ENCODE measurements at places on chromosomes 3 and 15.

GRCh38 chr3:124281453-124282316 is 289.8 kb upstream of the ROPN1 start:
- DNase-seq: no peak

GRCh38 chr3:36147934-36148558 is 232.3 kb upstream of the STAC start:
- DNase-seq: no peak

- DNase-seq: no peak
Measured at GRCh38 chr15:100929641-100930042, 10.5 kb downstream of the LRRK1 start.

- no peak for DNase-seq
Measured at GRCh38 chr15:44243829-44244228, 44.7 kb upstream of the GOLM2 start.

DNA sequence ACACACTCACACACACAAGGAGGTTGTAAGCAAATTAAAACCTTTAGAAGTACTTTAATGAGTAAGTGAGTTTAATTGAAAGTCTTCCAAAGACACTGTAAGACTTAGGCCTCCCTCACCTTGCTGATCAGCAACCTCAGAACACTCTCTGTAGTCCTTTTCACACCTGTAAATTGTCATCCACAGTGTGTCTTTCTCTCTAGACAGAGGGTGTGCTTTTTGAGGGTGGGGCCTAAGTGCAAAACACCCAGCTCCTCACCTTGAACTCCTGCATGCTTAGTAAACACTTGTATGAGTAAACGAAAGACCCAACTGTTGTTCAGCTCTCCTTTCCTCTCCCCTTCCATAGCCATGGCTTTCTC is 183.2 kb upstream of the IL12A start:
- DNase-seq: no peak

DNA sequence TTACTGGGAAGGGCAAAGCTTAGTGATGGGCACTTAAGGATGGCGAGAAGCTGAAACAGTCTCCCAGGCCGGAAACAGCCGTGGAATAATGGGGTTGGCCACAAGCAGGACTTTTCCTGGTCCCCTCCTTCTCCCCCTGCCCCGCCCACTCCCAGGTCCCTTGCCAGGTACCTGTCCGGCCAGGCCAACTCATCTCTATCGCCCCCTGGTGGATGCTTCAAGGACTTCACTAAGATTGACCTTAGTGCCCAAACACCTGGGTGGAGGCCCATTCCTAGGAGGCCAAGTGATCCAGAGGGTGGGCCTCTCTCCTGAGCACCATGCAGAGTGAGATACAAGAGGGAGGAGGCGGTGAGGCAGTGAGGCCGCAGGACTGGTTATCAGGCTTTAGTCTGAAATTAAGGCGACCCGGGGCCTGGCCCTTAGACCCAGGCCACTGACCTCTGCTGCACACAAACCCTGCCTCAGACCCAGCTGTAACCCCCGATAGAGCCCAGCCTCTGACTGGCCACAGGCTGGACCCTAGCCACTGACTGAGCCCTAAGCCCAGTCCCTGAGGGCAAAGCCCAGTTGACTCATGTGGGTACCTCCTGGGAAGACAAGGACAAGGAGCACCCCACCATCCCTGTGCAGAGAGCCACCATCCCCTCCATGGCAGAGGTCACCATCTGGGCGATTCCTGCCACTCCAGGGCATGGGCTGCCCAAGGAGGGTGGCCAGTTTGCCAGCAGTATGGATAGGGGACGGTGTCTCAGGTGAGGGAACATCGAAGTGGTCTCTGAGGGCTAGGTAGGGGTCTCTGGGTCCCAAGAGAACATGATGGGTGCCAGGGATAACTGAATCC is 37.6 kb downstream of the VIPR1 start:
- peak; percentile 49 for DNase-seq

GRCh38 chr15:98669638-98670037 is 21.3 kb downstream of the IGF1R start:
- DNase-seq: no peak

GRCh38 chr3:101828691-101829436 is 20.4 kb upstream of the NFKBIZ start:
- no peak for DNase-seq

- no peak for DNase-seq
Measured at GRCh38 chr3:122755491-122755890, 38.1 kb downstream of the HSPBAP1 start.

DNA sequence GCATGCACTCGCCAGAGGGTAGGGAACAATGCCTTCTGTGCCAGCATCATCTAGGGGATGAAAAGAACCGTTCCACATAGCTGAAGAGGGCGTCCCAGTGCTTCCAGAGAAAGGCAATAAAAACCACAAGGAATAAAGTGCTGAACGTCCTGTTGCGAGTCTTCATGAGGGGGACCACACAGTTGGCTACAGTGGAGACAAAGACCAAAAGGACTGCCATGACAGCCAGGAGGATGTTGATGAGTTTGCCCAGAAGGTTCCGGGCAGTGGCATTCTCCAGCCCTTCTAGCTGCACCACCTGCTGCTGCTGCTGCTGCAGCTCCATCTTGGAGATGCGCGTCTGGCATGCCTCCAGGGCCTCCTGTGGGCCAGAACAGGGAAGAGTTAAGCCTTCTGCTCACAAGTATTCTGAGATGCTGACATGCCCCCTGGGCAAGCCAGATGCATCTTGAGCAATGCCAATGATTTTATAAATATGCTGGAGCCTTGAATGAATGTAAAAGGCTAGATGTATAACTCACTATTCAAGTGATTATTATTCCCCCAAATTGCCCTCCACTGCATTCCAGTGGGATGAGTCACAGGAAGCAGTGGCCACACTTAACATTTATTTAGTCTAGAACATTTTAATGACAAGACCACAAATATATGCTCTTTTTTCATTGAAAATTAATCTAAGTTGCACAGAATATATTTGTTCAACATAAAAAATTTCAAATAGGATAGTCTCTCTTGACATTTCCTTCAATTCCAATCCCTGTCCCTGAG is 45.1 kb upstream of the PLXND1 start:
- DNase-seq: no peak

GRCh38 chr15:82031871-82032270 is 13.9 kb downstream of the MEX3B start:
- DNase-seq: no peak

- no peak for DNase-seq
Measured at GRCh38 chr3:2198776-2199279, 100.2 kb downstream of the CNTN4 start.

GRCh38 chr3:173583496-173583895 is 186.0 kb downstream of the NLGN1 start:
- DNase-seq: no peak

DNA sequence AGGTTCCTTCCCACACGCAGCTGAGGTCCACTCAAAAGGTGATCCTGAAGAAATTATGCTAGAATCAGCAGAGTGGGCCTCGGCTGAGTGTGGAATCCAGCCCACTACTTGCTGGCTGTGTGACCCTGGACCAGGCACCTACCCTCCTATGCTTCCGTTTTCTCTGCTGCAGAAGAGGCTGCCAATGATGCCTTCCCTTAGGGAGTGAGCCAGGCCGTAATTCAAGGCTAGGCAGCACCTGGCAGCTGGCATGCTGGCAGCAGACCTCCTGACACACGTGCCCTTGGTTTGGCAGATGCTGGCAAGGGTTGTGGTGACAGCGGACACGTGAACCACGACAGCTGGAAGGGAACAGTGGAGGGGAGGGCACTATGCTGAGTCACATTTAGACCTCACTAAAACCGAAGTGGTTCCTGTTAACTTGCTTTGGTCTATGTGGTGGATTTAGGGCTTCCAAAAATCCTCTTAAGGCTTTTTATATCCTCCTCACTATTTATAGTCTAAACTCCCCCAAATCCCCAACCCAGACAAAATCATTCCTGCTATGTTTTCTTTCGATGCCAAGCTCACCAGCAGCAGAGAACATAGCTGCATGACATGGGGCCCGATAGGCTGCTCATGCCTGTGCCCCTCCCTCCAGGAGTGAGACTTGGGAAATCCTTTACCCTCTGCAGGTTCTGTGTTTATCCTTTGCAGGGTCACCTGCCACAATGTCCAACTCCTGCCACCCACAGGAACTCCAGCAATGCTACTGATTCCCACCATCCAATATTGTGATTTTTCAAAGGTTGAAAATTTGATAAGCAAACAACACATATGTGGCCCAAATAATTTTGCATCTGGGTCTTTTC is 10.6 kb upstream of the PCSK6 start:
- no peak for DNase-seq

- no peak for DNase-seq
Measured at GRCh38 chr15:71549091-71549490, 261.3 kb upstream of the NR2E3 start.

DNA sequence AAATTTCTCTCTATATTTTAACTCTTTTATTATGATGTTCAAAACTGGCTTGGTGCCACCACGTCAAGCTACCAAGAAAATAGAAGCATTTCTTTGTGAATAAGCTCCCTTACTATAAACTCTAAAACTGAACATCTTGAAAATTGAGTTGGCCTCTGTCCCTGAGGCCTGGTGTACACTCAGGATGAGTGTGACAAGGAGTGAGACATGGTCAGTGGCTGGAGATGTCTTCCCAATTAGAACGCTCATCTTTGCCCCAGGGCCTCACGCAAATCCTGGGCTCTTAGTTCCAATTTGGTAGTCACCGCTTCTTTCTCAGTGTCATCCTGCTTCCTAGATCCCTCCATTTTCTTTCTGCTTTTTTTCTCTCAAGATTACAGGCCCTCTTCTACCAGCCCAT is 26.2 kb downstream of the SLC2A2 start:
- no peak for DNase-seq

- DNase-seq: no peak
Measured at GRCh38 chr3:171044384-171044783, 17.9 kb upstream of the SLC2A2 start.

DNA sequence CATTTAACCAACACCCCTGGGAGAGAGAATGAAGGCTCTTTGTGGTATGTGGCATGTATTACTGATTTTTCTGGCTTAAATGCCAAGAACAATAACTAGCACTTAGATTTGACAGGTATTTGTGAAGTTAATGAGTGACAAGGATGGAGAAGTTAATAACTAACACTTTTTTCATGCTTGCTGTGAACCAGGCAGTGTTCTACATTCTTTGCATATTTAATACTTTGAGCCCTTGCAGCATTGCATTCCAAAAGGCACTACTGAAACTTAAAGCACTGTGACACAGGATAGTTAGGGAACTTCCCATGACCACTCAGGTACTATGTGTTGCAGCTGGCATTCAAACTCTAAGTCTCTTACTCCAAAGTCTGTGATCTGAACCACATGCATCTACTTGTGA is 650.6 kb downstream of the ZPLD1 start:
- no peak for DNase-seq

GRCh38 chr3:175077216-175077615 is 218.1 kb downstream of the NAALADL2 start:
- no peak for DNase-seq

DNA sequence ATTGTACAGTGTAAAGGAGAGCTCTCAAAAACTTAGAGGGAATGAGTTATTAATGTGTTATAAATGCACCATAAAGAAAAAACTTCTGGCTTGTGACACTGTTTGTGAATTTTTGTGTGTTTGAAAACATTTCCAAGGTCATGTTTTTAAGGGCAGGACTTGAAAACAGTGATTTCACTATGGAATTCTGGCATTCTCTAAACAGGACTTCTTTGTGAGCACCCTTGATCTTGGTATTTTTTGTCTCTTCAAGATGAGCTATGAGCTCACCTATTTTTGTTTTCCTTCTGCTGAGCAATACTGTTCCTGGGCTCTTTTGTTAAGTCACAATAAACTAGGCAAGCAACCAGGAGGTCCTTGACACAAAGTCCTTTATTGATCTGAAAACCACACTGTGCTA is 284.4 kb downstream of the RBMS3 start:
- no peak for DNase-seq

DNA sequence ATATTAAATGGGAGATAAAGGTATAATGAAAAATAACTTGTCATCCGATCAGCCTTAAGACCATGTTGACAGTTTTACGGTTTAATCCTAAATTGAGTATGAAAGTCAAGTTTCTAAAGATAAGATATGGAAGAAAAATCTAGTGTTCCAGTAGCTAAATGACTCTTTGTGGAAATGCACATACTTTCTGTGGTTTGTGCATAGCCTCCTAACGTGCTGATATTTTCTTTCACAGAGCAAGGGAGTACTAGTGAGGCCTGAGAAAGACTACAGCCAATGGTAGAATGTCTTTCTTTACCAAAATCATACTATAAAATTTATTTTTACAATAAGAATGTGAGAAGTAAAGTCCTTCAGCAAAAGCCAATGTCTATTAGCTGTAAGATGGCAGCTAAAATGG is 430.6 kb upstream of the RGMA start:
- no peak for DNase-seq

GRCh38 chr3:155053756-155054155 is 26.4 kb upstream of the MME start:
- no peak for DNase-seq
